Activated CD4-positive, alpha-beta T cell treated with anti-CD3 and anti-CD28 coated beads, Interleukin-2, Interleukin-4, amounts not matched to agents 100 ng/mL and 50 ng/mL, durations not matched to agents 16 hours and 8 hours (primary cell): ENCODE measurements at places on chromosomes 5 and 9.

GRCh38 chr9:5760338-5760737 is 72.6 kb downstream of the ERMP1 start:
- DNase-seq: no peak

DNA sequence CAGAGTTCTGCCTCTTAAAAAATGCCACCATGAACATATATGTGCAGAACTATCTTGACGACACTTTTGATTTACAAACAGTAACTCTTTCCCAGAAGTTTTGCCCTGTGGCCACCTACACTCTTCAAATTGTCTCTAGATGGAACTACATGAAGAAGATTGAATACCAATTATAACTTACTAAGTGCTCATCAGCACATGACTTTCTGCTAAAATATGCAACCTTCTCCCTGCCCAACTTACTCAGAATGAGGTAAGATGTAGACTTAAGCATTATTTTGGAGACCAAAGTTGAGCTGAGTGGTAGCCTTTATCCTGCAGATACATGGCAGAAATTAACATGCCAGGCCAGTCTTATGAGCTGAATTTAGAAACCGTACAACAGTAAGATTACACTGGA is 105.4 kb downstream of the SEMA5A start:
- DNase-seq: no peak

DNA sequence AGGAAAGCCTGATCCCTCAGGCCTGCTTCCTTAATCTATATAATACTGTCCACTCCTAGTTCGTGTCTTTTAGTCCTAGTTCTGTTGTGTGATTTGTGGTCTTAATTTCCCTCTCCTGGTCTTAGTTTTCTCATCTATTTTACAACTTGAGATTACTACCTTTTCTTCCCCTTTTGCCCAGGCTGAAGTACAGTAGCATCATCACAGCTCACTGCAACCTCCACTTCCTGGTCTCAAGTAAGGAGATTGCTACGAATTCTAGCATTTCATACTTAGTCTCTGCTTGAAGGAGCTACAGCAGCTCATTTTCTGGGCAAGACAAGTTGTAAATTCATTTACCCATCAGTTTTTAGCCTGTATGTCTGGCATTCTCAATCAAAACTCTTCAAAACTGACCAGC is 5.5 kb downstream of the TRIM32 start:
- DNase-seq: no peak

GRCh38 chr9:88994469-88995199 is 3.4 kb downstream of the S1PR3 start:
- DNase-seq: no peak
